ENCODE measurements at places on chromosomes 2 and 18. TPM values are rescaled to one million over a fixed set of nuclear protein-coding genes. Genes with fewer than 3 reads are reported as not detected.

Gene GRP
- total RNA-seq: 1.4 TPM

Gene DTNA
- 23.5 TPM for total RNA-seq

Gene GCG
- 43.9 TPM for total RNA-seq

Gene BMP10
- total RNA-seq: not detected

Gene GMCL1
- total RNA-seq: 13.5 TPM

Gene TTR
- 2.1 TPM for total RNA-seq

Gene CNGA3
- total RNA-seq: 0.63 TPM

Gene IMPA2
- 58.0 TPM for total RNA-seq

Gene RNU2-63P
- 2.9 TPM for total RNA-seq

Gene MAL
- 28.8 TPM for total RNA-seq

Gene RSAD2
- total RNA-seq: 8.9 TPM

Gene TFPI
- 16.3 TPM for total RNA-seq

Gene UCN
- total RNA-seq: 1.2 TPM

Gene DYSF
- 19.4 TPM for total RNA-seq

Gene HOXD10
- total RNA-seq: 4.1 TPM
